ENCODE measurements at places on chromosomes 12 and 14.

- no peak for DNase-seq
Observed at GRCh38 chr14:32426028-32426427, 96.9 kb downstream of the AKAP6 start.

DNA sequence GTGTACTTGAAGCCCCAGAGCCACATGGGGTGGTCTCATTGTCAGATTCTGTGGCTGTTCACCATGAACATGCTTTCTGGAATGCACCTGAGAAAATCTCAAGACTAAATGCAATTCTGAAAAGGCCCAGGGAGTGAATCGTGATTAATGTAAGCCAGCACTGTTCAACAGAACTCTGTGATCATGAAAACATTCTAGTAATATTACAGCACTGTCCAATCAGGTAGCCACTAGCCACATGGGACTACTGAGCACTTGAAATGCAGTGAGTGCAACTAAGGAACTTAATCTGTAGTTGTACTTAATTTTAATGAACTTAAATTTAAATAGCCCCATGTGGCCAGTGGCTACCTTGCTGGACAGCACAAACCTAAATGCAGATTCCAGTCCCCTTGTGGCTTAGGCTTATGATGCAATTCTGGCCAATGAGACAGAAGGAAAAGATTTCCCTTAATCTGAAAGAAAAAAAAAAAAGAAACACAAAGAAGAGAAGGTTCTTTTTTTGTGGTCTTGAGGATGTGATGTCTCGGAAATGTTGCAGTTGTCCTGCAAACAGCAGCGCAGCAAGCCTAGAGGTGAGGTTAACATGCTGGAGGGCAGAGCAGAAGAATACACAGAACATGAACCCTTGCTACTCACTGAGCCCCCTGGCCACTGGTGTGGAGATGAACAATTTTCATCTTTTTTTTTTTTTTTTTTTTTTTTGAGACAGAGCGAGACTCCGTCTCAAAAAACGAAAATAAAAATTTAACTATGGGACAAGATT lies 48.2 kb downstream of the SPPL3 start:
- no peak for DNase-seq

DNA sequence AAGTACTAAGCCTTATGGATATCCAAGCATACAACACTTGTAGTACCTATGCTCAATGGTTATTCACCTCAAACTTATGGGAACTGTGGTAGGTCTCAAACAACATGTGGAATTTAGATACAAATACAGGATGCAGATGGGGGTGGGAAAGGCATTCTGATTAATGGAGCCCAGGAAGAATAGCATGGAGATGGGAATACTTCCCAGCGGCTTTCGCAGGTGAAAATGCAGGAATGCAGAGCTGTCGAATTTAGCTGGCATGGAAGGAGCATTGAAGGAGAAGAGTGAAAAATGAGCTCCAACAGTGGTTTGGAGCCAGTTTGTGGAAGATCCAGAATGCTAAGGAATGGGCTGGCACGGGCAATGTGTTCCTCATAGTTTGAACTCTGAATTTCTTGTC lies 89.9 kb downstream of the NKX2-1 start:
- no peak for DNase-seq

DNA sequence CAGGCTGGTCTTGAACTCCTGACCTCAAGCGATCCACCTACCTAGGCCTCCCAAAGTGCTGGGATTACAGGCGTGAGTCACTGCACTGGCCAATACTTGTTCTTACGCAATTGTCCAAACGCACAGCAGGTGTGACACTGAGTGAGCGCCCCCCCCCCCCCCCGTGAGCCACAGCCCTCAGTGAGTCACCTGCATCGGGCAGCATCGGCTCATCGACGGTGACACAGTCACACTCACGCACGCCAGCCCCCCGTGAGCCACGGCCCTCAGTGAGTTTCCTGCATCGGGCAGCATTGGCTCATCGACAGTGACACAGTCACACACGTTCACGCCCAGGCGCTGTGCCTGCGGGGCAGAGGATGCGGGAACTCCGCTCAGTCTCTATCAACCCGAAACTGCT lies 42.5 kb downstream of the GALNT9 start:
- DNase-seq, result no peak

DNA sequence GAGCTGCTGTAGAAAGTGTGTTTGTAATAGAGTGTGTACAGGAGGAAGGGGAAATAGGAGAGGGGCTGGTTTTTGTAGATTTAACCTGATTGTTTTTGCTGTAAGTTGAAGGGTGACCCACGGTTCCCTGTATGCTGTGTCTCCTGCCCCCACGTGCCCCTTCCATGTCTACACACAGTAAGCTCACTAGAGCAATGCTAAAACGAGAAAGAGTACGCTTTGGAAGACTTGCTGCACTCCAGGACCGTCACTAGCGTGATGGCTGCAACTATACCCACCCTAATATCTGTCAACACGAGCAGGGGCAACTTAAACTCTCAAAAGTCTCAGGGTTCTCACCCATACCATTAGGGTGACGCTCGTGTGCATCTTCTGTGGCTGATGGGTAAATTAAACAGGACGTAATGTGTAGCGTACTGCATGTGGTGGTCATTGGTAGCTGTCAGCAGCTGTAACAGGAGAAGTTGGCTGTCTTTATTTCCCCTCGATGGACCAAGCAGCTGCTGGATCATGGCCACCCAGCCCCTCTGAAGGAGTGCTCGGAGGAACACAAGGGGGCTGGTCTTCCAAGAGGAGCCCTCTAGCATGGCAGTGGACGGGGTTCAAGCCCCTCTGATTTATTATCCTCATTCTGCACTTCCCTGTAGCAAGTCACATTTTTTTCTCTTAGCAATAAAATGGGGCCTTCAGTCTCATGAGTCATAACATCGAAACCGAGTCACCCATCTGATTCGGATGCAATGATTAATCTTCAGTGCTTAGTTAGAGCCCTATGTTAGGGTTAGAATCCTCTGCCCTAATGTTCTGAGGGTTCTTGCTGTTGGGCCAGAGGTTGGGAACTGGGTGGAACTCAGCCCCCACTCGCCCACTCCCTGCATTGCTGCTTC lies 14.0 kb downstream of the CCND2 start:
- DNase-seq, result no peak

DNA sequence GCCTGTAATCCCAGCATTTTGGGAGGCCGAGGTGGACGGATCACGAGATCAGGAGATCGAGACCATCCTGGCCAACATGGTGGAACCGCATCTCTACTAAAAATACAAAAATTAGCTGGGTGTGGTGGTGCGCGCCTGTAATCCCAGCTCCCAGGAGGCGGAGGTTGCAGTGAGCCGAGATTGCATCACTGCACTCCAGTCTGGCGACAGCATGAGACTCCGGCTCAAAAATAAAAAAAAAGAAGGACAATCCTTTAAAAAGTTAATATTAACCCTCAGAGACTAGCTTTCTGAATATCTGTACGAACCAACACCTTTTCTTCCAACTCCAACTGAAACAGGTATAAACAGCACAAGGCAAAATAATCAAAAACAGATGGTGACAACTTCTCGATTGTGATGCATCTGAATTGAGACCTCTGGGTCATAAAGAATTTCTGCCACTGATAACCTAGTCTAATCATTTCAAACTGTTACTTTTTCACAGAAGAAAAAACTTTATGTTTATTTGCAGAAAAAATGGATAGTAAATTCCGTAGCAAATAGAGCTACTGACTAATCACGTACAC lies 27.8 kb downstream of the CLIP1 start:
- no peak for DNase-seq

- no peak for DNase-seq
Observed at GRCh38 chr14:99475660-99476059, 5.0 kb downstream of the SETD3 start.

GRCh38 chr12:57765698-57766463 lies 997 bp downstream of the CYP27B1 start:
- no peak for DNase-seq

All from NCI-H524 treated with DMSO at 0.1 percent for 48 hours (cell line).